D721Med (cell line): ENCODE measurements at places on chromosomes 13 and 19.

GRCh38 chr13:55106509-55106908, 2034.2 kb upstream of the PRR20A start:
- no peak for DNase-seq

GRCh38 chr19:54391589-54392061, 23.6 kb upstream of the TTYH1 start:
- no peak for DNase-seq

- DNase-seq, result no peak
Measured at GRCh38 chr13:51243832-51244231, 21.6 kb downstream of the FAM124A start.

GRCh38 chr19:4393947-4394590, 6.3 kb downstream of the SH3GL1 start:
- no peak for DNase-seq

- DNase-seq, result no peak
Measured at GRCh38 chr19:13172346-13173138, 22.3 kb downstream of the IER2 start.

- no peak for DNase-seq
Measured at GRCh38 chr13:41049480-41050440, 11.5 kb upstream of the WBP4 start.

- DNase-seq, result no peak
Measured at GRCh38 chr13:99734013-99734693, 232.9 kb downstream of the TM9SF2 start.

DNA sequence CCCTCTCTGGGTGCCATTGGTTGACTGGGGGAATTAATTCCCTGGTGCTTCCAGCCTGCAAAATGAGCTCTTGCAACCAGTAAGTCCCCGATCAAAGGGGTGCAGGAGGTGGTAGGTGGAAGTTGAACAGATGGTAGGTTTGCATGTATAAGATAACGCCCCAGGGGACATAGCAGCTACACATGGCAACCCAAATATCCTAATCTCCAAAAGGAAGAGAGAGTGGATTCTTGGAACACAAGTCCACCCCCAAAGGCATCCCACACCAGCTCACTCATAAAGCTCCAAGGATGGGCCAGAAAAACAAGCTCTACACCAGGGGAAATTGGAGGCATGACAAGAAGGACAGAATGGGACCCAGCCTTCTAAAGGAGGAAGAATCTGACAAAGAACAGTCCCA, 4.8 kb downstream of the CD209 start:
- DNase-seq, result no peak
